AML-193 (cell line): ENCODE measurements at places on chromosomes 2 and 18.

DNA sequence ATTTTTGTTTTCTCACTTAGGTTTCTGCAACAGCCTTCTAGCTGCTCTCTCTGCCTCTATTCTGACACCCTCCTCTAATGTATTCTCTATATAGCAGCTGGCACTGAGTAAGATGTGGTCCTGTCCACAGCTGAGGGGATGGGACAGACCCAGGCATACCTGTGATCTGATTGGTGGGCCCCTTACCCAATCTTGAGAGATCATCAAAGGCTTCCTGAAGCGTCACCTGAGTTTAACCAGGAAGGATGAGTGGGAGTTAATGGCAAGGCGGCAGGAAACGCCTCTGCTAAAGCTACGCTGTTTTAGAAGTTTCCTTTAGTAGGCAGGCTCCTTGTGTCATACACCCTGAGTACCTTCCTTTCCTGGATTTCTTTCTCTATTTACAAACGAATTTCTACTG is 5.7 kb upstream of the TET3 start:
- DNase-seq: no peak

- DNase-seq: no peak
Measured at GRCh38 chr2:64532030-64532429, 7.9 kb downstream of the AFTPH start.

DNA sequence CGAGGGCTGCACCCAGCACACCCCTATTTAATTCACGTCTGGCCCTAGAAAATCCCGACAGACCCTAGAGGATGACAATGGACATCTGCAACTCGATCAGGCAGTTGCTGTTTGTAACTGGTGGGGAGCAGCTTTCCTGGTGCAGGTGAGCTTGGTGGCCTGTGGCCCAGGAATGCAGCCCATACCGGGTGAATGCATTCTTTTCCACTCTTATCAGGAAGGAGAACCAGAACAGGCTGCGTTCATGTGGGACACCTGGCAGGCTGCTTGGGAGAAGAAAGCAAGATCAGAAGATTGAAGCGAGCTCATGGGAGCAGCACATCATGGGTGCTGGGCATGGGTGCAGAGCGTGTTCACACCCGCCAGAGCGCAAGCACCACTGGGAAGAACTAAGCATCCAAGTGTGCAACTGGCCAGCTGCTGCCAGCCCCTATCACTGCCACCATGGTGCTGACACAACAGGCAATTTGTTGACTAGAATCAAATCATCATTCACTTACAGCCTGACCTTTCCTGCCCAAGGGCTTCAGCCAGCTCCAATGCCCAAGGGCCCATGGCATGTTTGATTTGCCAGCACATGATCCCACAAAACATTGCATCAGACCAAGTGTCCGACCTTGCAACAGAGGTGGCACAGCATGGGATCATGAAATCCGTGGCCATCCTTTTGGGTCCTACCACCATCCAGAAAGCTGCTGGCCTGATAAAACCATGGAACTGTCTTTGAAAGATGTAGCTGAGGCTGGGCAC is 241.7 kb upstream of the ID2 start:
- no peak for DNase-seq

- DNase-seq: no peak
Measured at GRCh38 chr2:61952288-61952687, 46.8 kb downstream of the COMMD1 start.

DNA sequence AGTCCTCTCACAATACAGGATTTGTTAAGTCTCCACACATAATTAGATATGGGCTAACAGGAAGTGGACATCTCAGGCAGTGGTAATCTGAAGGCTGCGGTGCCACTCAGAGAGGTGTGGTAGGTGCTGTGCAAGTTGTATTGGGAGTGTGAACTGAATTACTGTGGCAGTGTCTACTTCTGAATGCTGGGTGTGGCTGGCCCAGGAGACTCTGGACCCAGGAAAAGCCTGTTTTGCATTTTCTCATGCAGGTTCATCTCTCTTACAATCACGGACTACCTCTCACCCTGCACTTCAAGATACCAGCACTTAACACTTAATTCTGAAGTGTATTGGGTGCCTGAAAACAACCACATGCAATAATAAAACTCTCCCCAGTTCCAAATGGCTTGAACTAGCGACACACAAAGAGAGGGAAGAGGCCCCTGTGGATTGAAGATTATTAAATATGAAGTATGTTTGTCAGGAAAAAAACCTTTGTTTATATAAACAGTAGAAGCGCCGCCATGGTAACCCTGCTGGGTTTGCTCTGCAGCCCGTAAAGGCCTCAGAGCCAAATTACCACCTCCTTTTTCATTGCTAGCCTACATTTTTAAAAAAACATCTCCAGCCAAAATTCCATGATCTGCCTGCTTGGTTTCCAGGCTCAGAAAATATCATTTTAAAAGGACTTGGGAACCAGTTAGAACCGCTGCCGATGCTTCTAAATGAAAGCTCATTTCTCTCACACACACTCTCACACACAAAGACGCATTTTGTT is 77.5 kb downstream of the GFPT1 start:
- no peak for DNase-seq

DNA sequence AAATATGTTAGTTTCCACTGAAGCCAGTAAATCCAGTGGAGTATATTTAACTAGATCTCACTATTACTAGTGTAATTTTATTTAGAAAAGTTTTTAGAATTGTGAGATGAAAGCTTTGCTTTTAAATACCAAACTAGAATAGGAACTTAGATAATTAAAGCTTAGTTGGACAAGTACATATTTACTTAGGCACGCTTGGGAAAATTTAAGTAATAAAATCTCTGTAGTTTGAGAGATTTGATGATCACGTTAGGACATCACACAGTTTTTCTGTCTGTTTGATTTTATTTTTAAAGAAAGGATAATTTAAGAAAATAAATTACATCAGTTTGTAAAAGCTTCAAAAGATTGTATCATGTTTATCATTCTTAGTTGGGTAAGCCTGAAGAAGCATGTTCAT is 140.8 kb upstream of the IL1R2 start:
- no peak for DNase-seq

DNA sequence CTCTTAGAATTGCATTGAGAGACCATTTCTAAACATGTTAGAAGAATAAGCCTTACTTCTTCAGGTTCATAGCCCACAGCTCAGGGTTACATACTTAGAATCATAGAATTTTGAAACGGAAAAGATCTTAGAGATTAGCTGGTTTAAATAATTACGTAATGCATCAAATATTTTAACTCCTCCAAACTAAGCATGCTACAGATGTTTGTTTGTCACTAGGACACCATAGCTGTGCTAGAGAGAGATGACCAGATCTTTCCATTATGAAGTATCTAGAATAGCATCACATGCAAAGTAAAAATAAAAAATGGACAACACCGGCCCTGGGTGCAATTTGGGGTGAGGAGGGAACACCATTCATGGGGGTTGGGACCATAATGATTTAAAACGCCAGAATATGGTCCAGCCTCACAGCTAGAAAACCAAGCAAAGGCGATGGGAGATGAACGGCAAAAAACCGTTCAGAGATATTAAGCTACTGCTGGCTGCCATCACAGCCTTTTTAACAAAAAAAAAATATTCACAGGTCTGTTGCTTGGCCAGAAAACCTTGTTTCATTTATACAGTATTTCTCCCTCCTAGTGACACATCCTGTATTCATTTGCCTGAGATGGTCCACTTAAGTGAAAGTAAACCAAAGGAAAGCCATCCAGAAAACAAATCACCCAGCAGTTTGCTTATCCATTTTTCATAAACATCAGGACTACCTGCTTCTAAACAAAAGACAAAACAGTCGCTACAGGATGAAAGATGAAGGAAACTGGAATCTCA is 94.2 kb downstream of the EPHA4 start:
- no peak for DNase-seq

- no peak for DNase-seq
Measured at GRCh38 chr2:203551778-203552177, 16.7 kb upstream of the RAPH1 start.

DNA sequence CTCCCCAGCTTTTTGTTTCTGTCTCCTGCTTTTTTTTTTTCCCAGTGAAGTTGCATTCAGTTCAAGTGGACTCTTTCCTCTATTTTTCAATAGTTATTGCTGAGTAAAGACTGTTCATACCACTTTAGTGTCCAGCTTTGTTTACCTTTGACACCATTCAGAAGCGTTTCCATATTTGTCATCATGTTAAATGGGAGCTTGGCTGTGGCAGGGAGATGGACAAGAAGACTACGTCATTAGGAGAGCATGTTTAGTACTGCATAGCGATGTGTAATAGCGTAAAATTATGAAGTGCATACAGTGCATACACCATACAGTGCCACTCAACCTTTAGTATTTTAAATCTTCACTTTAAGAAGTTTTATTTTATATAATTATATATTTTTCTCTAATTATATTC is 655.9 kb downstream of the DCC start:
- no peak for DNase-seq
